CD4-positive, alpha-beta T cell treated with Interleukin-15 for 1 hour (primary cell): ENCODE measurements at places on chromosomes 7 and 10.

- no peak for DNase-seq
Observed at GRCh38 chr10:6738112-6738768, 158.2 kb upstream of the PRKCQ start.

DNA sequence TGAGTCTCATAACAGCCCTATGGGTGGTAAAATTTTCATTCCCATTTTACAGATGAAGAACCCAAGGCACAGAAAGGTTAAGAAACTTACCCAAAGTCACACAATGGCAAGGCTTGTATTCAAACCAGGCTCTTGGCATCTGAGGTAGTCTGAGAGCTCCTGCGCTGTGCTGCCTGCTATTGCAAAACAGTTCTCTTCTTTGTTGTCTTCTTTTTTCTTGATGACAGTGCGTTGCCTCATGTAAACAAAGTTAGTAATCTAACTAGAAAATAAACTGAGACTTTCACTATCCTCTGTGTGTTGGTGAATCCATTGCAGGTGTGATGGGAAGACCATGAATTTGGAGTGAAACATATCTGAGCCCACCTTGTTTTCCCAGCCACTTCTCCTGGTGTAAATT, 240.8 kb downstream of the PTEN start:
- no peak for DNase-seq

DNA sequence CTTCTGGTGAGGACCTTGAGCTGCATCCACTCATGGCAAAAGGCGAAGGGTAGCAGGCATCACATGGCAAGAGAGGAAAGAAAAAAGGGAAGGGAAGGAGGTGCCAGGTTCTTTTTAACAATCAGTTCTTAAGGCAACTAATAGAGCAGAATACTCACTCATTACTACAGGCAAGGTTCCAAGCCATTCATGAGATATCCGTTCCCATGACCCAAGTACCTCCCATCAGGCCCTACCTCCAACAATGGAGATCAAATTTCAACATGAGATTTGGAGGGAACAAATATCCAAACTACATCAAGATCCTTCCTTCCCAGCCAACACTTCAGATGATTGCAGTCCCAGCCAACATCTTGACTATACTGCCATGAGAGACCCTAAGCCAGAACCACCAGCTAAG, 38.9 kb upstream of the YAE1 start:
- no peak for DNase-seq

GRCh38 chr10:78327778-78328591, 294.3 kb downstream of the RPS24 start:
- no peak for DNase-seq

DNA sequence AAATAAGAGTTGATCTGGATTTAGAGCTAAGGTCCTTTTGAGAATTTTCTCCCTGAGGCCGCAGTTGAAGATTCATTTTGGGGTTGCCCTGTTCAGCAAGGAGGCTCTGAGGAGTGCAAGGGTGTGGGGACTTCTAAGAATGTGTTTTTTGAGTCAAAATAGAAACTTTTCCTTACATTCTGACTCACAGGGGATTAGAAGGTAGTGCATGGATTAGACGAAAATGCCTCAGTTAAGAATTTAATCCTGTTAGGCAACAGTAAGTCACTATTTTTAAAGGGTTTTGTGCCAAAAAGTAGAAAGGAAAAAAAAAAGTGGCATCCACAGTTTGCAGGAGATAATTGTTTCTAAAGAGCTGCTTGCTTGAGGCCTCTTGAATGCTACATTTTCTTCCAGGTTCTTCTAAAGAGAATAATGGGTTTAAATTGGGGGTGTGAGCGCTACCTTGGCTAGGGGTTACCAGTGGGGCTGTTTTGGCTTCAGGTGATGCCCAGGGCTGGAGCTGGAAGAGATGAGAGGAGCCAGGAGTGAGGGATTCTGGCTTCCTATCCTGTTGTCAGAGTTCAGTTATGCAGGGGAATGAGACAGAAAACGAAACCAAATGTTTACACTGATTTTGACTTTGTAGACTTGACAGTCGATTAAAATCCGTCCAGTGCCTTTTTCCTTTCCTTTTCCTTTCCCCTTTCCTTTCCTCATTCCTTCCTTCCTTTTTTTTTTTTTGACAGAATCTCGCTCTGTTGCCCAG, 52.9 kb downstream of the BAMBI start:
- no peak for DNase-seq

DNA sequence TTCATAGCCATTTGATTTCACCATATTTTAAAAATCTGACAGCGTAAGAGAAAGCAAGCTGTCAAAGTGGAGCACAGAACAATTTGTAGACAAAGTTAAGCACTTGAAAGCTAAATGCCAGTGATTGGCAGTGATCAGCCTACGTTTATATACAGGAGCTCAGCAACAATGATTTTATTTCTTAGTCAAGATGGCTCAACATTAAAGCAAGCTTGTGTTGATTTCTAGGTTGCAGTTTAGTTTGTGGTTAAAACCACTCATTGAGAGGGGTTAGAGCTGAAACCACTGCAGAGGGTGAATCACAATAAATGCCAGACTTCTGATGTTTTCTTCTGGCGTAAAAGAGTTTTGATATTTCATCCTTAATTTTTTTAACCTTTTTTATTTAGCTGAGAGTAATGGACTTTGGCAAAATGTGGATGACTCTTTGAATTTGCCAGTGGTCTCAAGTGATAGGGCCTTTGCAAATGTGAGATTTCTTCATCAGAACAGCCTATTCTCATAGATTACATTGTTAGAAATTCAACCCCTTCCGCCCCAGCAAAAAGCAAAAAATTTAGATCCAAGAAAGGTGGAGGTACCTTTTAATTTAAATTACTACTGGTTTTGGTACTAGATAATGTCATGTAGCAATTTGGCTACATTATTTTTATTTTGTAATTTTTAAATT, 73.8 kb downstream of the SHOC2 start:
- no peak for DNase-seq

DNA sequence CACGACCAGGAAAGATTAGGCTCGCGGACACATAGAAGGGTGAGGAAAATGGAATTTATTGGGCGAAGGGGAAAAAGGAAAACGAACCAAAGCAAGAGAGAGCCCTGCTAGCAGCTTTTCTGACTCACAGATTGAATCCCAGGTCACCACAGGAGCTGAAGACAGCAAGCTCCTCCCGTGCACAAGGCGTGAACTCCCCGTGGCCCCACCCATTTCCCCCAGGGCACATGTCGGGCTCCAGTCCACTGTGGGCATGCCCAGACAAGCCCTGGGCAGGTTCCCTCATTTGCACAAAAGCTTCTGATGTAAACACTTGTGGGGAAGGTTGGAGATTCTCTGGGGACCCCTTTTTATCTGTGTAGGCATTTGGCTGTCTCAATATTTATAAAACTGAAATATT, 582.4 kb downstream of the SUGCT start:
- DNase-seq = no peak

GRCh38 chr10:94052866-94053791, 59.4 kb downstream of the PLCE1 start:
- no peak for DNase-seq

- no peak for DNase-seq
Observed at GRCh38 chr7:23811540-23811939, 101.5 kb downstream of the STK31 start.

- DNase-seq = no peak
Observed at GRCh38 chr7:15829691-15830090, 143.2 kb upstream of the MEOX2 start.

DNA sequence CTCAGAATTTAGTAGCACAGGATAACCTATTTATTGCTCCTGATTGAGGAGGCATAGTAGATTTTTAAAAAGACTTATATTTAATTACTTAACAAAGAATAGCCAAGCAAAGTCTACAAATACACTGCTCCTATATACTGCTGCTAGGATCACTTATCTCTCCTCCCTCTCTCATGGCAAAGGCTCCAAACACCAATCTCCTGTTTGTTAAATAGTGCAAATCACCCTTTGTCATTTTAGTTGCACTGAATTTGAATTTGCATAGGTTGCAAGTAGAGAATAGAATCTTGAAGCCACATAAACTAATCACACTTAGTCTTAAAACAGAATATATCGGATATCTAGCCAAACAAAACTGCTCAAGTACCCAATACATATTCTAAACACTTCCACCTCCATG, 219.1 kb upstream of the LRRN3 start:
- no peak for DNase-seq

DNA sequence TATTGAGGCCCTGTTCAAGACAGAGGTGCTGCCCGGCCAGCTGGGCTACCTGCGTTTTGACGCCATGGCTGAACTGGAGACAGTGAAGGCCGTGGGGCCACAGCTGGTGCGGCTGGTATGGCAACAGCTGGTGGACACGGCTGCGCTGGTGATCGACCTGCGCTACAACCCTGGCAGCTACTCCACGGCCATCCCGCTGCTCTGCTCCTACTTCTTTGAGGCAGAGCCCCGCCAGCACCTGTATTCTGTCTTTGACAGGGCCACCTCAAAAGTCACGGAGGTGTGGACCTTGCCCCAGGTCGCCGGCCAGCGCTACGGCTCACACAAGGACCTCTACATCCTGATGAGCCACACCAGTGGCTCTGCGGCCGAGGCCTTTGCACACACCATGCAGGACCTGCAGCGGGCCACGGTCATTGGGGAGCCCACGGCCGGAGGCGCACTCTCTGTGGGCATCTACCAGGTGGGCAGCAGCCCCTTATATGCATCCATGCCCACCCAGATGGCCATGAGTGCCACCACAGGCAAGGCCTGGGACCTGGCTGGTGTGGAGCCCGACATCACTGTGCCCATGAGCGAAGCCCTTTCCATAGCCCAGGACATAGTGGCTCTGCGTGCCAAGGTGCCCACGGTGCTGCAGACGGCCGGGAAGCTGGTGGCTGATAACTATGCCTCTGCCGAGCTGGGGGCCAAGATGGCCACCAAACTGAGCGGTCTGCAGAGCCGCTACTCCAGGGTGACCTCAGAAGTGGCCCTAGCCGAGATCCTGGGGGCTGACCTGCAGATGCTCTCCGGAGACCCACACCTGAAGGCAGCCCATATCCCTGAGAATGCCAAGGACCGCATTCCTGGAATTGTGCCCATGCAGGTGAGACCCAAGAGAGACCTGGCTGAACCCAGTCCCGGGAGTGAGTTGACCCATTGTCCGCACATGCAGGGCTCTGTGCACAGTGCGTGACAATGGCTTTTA, 2.8 kb downstream of the RBP3 start:
- DNase-seq = no peak

GRCh38 chr10:34217524-34217923, 597.6 kb downstream of the PARD3 start:
- no peak for DNase-seq

- DNase-seq = no peak
Observed at GRCh38 chr10:5023177-5023805, 19.6 kb upstream of the AKR1C2 start.

DNA sequence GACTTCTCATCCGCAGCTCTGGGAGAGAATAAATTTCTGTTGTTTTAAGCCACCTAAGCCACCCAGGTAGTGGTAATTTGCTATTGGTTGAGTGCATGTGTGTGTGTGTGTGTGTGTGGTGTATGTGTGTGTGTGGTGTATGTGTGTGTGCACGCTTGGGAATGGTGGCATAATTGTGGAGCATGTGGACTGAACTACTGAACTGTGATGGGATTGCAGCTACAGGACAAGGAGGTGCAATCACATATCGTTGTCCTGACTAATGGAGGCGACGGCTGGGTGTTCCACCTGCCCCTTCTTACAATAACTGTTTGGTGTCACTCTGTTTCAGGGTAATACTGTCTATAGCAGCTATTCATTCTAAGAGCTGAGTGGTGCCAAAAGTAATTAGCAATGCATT, 448.7 kb upstream of the PFKP start:
- no peak for DNase-seq

DNA sequence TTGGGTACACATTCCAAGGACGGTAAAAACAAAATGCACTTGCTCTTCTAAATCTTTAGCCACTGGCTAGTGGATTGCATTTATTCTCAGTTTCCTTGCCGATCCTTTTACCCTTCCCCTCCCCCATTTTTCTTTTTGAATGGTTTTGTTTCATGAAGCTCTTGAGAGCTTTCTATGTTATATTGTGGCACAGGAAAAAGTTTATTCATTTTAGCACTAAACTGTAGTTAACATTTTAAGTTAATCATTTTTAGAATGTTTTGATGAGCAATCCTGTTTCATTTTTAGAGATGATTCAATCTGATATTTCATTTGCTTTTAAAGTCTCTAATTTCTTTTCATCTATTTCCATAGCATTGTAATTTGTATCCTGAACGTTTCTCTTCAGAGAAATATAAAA, 24.0 kb downstream of the ZEB1 start:
- DNase-seq = no peak

- DNase-seq = no peak
Observed at GRCh38 chr7:94401428-94401814, 6.7 kb downstream of the COL1A2 start.

GRCh38 chr7:124996778-124997177, 67.2 kb upstream of the POT1 start:
- DNase-seq = no peak

DNA sequence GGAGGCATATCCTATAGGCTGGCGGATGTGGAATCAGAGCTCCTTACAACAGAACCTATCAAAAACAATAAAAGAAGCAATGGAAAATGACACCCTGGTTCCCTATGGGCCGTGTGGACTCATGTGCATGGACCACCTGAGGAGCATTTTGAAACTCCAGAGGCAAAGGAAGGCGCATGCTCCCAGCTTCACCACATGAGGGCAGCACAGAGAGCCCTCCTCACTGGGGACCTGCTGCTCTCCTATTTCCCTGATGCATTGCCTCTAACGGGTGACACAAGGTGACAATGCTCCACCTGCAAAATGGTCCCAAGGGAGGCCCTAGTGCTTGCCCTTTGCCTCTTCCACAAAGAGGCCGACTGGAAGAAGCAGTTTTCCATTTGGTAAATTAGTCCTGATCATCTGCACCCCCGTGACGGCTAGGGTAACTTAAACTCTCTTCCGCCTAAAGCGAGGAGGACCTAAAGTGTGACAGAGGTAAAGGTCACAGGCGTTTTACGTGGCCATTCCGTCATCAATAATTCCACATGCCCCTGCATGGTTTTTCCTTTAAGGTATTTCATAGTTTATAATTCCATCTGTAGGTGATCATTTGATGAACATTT, 67.7 kb downstream of the GPAM start:
- no peak for DNase-seq

DNA sequence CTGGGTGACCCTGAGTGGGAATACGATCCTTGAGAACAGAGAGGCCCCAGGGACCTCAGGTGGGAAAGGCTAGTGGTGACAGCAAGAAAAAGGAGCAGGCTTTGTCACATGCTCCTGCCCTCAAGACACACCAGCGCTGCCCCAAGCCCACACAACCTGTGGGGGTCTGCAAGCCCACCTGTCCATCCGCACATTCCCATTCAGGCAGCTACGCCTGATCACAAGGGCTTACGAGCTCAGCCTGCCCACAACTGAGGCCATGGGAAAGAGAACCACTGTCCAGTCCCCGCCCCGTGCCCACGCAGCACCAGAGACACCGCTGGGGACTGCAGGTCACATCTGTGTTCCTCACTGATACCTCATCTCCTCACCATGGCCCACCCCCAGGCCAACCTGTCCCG, 26.7 kb downstream of the EBF3 start:
- DNase-seq = no peak

DNA sequence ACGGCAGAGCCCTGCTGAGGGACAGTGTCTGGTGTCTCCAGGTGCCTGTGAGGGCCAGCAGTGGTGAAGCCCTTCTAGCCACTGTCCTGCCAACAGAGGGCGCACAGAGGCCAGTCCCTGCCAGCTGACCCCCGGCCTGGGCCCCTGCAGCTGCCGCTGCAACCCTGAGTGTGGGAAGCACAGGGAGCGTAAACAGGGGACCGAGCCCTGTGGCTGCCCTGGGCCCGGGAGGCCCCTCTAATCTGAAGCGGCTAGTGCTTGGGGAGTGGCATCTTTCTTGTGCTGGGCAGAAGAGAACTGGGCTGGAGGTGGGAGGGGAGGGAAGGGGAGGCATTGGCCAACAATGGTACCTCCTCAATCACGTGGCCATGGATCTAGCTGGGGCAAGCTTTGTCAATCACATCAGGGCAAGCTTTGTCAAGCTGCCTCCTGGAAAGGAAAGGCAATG, 34.6 kb downstream of the TRIM8 start:
- DNase-seq = no peak
